ENCODE measurements at places on chromosomes 13 and 19.

DNA sequence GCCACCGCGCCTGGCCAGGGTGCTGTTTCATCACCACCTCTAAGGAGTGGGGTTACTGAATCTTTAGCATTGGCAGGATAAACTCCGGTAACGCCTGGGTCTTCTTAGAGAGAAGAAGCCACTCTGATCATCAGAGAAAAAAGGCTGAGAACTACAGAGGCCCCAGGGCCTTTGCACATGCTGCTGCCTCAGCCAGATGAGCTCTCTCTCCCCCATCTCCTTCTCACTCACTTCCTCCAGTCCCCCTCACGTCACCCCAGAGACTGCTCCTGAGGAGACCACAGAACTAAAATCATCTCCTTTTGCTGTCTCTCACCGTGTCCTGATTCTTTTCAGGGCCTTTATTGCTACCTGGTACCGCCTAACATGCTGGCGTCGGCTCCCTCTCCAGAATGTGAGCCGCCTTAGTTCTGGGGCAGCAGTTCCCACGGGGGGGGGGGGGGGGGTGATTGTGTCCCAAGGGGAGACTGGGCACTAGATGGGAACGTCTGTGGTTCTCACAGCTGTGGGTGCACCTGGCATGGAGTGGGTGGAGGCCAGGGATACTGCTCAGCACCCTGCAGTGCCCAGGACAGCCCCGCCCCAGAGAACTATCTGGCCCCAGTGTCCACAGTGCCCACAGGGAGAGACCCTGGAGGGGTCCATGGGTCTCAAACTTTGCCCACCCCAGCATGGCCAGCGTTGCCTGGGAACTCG, 5.1 kb upstream of the DIRAS1 start:
- DNase-seq: no peak

- DNase-seq: no peak
Observed at GRCh38 chr13:103284466-103284865, 218.2 kb upstream of the SLC10A2 start.

DNA sequence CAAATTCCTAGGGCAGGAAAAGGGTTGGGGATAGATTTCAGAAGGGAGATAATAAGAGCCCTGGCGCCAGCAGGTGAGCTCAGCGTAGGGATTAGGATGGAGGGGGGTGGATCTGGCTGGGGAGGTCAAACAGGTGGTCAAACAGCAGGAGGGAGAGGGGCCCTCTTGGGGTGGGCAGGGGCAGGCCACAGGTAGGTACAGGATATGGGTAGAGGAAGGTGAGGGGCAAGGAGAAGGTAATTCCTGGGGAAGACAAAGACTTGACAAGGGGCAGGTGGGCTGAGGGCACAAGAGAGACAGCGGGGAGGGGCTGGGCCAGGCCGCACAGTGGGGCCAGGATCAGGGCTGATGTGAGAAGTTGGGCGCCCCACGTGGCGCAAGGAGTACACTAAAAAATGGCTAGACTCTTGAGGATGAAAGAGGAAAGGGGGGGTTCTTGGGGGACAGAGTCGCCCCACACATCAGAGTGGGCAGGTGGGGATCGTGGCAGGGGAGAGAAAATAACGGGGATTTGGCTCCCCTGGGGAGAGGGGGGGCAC, 713 bp downstream of the KRI1 start:
- DNase-seq: peak; percentile 72

DNA sequence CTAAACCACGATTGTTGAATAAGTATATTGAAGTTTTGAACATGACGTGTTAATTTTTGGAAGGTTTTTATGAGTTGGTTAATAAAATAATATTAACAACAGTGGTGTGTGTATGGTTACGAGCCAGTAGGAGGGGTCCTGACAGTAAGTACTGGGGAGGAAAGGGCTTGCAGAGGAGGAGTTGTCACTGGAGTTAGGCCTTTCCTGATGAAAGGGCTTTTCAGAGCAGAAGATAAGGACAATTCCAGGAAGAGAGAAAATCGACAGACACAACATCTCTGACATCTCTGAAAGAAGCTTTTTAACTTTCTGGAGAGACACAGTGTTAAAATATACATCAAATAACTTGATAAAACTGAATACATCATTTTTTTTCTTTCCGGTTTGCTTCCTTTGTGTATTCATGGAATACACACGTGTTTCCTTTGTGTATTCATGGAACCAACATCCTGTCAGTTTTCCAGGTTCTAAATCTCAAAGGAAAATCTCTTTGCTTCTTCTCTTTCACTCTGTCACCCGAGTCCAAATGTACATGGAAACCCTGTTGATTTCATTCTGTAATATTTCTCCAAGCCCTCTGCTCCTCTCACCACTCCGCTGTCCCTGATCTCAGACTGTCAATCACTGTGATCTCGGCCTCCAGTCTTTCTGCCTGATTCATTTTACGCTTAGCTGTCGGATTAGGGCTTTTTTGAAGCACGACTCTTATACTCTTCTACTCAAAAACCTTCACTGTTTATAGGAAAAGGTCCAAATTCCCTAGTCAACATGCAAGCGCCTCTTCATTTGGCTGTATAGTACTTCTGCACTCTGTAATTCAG, 374.4 kb downstream of the DLEU7 start:
- no peak for DNase-seq

GRCh38 chr19:52566588-52566987, 3.5 kb upstream of the ZNF701 start:
- no peak for DNase-seq

GRCh38 chr13:104571161-104571892, 1505.1 kb upstream of the SLC10A2 start:
- DNase-seq: no peak

DNA sequence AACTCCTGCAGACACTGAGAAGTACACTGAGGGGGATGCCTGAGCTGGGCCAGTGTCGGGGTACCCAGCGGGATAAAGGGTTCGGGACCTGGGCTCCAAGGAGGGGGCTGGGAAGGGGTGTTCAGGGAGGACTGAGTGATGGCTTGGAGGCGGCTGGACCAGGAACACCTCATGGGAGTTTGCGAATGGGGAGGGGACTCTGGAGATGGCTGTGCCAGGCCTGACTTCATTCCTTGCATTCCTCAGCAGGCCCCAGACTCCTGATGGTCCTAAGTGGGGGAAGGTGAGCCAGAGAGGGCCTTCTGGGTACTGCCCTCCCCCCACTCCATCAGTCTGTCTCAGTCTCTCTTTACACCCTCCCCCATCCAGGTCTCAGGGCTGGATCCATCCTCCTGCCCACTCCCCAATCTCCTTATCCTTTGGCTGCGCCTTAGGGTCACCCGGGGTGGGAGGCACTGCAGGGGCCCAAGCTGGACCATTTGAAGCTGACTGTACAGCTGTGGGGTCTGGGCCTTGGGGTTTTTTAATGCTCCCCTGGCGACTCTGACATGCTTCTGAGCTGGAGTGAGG, 13.8 kb downstream of the PAK4 start:
- no peak for DNase-seq

- DNase-seq: no peak
Observed at GRCh38 chr19:54653181-54653809, 9.5 kb upstream of the LILRB4 start.

DNA sequence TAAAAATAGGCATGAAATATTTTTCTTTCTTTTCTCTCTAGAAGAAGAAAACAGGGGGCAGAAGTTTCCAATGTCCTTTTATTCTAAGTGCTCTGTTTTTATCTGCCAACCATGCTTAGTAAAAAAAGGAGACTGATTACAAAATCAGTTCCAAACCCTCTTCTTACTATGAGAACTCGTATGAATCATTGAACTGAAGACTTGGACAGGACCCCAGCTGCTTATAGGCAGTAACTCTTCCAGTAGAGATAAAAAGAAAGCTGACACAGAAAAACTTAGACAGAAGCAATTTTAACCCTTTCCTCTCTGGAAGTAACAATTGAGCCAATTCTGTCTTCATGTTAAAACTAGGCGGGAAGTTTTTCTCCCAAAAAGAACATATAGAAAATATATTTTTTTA, 24.5 kb upstream of the FREM2 start:
- DNase-seq: no peak

DNA sequence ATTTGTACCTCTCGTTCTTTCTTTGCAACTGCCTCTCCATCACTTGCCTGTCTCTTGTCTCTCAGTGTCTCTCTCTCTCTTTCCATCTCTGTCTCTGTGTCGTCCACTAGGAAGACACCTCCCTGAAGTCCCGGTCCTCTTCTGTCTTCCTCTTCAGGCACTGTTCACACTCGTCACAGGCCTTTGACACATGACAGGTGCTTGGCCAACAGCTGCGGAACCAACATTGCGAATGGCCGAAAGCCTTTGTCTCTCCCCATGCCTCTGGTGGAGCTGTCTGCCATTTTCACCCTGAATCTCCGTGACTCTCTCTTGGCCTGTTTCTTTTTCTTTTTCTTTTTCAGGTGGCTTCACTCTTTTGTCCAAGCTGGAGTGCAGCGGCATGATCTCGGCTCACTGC, 2.8 kb downstream of the HIPK4 start:
- no peak for DNase-seq

DNA sequence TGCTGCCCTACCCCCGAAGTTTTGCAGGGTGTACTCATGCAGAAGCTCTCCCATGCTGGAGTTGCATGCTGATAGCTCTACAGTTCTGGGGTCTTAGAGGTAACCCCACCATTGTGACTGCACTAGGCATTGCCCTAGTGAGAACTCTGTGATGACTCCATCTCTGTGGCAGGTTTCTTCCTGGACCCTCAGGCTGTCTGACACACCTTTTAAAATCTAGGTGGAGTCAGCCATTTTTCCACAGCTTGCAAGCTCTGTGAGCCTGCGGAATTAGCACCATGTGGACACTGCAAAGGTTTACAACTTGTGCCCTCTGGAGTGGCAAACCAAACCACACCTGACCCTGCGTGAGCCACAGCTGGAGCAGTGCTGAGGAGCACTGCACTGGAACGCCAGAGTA, 636.2 kb upstream of the SPRY2 start:
- DNase-seq: no peak

DNA sequence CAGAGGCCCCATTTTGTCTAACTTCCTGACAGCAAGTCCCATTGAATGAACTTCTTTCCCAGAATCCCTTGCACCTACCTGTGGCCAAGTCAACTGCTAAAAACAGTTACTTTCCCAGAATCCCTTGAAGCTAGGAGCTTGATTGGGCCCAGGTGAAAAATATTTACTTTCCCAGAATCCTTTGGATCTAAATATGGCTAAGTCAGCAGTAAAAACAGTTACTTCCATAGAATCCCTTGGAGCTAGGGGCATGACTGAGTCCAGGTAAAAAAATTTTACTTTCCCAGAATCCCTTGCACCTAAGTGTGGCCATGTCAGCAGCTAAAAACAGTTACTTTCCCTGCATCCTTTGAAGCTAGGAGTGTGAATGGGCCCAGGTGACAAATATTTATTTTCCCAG, 13.2 kb upstream of the MEIS3 start:
- DNase-seq: no peak
